ENCODE measurements at places on chromosomes 3 and 15. TPM values are rescaled to one million over a fixed set of nuclear protein-coding genes. Genes with fewer than 3 reads are reported as not detected.

DNA sequence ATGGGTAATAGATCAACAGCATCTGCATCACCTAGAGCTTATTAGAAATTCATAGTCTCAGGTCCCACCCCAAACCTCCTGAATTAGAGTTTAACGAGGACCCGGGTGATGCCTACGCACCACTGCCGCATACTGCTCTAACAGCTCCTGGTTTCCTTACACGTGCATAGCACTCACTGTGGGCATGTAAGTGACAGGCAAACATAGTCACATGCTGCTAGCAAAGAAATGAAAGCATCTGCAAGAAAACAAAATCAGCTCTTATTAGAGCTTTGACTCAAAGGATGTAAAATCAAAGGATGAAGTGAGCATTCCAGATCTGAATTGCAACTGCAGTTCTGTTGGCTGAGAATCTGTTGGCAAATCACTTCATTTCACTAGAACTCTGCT is 19.1 kb upstream of the RIOX2 start:
- H3K4me3 ChIP-seq = no peak overlapping the region
- DNase-seq = no peak
- no peak overlapping the region for H3K27ac ChIP-seq
- no peaks in the 10 kb centered on the region for H3K36me3 ChIP-seq
- no peaks in the 10 kb centered on the region for H3K27me3 ChIP-seq
- H3K4me1 ChIP-seq = no peaks in the 10 kb centered on the region

GRCh38 chr3:12897381-12898289 is 56.3 kb upstream of the RPL32 start:
- H3K4me3 ChIP-seq = no peak overlapping the region
- peaks cover 18% of the 10 kb centered on the region for H3K36me3 ChIP-seq
- no peak for DNase-seq
- peaks cover 36% of the 10 kb centered on the region for H3K4me1 ChIP-seq

GRCh38 chr3:8348076-8348475 is 153.5 kb upstream of the LMCD1 start:
- H3K36me3 ChIP-seq = no peaks in the 10 kb centered on the region
- no peak for DNase-seq
- H3K4me3 ChIP-seq = no peak overlapping the region
- no peaks in the 10 kb centered on the region for H3K27me3 ChIP-seq
- no peaks in the 10 kb centered on the region for H3K4me1 ChIP-seq

Gene WDR93
- total RNA-seq = not detected

Gene PLAAT1
- not detected for total RNA-seq

Gene CHRNA3
- total RNA-seq = not detected

Gene TRPC1
- 37.0 TPM for total RNA-seq

Gene THSD4
- 71.2 TPM for total RNA-seq

Gene IL16
- total RNA-seq = 11.1 TPM

All from thoracic aorta (tissue), 2 donors.